ENCODE measurements at places on chromosomes 12 and 14.
A peak's percentile ranks its signal among the peaks of the same experiment; 100 is the strongest.

DNA sequence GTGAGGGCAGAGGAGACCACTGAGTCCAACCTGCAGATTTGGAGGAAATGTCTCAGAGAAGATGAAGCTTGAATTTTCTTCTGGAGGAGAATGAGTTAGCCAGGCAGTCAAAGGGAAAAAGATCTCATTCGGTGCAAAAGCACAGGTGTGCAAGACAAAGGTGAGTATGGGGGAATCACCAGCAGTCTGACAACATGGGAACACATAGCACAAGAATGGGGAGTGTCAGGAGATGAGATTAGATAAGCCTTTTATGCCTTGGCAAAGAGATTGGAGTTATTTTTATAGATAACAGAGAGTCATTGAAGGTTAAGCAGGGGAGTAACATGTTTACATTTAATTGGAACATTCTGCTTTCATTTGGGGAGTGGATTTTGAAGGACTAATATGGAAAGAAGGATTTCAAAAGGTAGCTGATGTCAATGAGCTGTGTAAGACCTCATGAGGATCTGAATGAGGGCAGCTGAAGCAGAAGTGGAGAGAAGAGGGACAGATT lies 171.3 kb upstream of the NTF3 start:
- no peak for DNase-seq

DNA sequence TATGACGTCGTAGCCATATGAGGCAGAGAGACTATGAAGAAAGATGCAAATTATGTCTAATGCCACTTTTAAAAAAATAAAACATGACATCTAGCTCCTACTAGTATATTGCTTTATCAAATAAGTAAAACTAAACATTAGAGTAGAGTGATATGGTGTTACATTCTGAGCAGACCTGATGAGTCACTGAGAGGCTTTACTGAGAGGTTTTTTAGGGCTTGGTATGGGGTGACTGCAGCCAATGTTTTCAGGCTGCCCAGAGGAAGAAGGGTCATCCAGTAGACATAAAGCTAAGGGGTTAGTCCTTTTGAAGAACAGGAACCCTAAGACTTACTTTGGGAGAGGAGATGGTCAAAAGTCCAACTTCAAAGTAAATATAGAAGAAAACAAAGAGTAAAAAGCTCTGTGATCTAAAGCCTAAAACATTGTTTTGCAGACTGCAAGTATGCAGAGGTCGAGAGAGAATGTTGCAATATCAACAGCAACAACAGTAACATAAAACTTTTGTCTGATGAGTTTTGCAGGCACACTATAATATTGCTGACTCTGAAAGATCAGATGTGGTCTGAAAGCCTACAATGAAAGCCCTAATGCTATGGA lies 774.7 kb downstream of the TMTC2 start:
- DNase-seq = no peak

DNA sequence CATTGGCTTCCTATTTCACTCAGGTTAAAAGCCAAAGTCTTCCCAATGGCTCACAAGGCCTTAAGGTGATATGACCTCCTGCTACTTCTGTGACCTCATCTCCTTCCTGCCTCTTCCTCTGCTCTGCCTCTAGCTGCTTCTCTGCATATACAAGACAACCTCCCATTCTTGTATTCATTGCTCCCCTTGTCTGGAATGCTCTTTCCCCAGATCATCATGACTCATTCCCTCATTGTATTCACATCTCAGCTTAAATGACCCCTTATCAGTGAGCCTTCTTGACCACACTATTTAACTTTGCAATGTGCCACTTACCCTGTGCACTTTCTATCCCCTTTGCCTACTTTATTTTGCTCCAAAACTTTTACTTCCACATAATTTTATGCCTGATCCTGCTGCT lies 90.2 kb downstream of the PPP1R12A start:
- DNase-seq = no peak

- DNase-seq = no peak
Observed at GRCh38 chr12:53532021-53532420, 24.7 kb upstream of the NPFF start.

- no peak for DNase-seq
Observed at GRCh38 chr14:60116181-60116580, 24.5 kb downstream of the PCNX4 start.

- DNase-seq = no peak
Observed at GRCh38 chr14:54002653-54003052, 46.0 kb upstream of the BMP4 start.

DNA sequence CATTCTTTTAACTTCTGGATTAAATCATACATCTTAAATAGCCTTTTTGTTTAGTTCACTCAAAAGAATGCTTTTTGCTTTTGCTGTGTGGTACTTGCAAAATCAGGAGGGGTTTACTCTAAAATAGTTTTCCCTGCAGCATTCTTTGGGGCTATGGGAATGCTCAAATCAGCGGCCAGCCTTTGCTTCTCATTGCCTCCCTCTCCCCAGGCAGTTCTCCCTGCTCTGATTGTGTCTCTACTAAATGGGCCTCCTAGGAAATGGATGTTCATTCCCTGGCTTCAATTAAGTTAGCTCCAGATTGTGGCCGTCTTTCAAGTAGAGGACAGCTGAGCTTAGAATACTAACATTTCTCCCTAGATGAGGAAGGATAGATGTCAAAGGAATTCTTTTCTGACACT lies 4.4 kb downstream of the TULP3 start:
- no peak for DNase-seq

- peak; percentile 86 for DNase-seq
Observed at GRCh38 chr12:40224439-40225291, at the start of gene LRRK2. LRRK2 (plus strand) TSS chr12:40224997; CDS start chr12:40225132, 135 bp downstream.
